ENCODE measurements at places on chromosomes 16 and 17.

DNA sequence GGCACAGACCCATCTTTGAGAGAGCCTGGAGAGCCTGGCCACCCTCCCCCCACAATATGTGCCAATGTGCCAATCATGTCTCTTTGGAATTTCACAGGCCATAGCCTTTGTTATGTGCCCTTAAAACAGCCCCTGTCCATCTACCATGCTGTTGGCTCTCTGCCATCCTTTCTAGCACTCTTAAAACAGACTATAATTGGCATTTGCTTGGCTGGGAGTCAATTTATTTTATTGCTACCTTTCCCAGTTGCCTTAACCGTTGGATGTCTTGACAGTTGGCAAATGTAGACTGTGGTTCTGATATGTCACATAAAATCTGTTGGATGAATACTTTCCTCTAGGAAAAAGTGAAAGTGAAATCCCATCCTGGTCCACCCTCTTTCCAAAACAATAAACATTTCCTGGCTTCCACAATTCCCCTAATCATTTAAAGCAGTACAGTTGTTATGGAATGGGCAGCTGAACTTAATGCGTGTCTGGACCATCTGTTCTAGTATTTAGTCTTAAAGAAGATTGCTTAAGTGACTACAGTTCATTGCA lies 394.0 kb downstream of the KCNJ2 start:
- no peak for DNase-seq

DNA sequence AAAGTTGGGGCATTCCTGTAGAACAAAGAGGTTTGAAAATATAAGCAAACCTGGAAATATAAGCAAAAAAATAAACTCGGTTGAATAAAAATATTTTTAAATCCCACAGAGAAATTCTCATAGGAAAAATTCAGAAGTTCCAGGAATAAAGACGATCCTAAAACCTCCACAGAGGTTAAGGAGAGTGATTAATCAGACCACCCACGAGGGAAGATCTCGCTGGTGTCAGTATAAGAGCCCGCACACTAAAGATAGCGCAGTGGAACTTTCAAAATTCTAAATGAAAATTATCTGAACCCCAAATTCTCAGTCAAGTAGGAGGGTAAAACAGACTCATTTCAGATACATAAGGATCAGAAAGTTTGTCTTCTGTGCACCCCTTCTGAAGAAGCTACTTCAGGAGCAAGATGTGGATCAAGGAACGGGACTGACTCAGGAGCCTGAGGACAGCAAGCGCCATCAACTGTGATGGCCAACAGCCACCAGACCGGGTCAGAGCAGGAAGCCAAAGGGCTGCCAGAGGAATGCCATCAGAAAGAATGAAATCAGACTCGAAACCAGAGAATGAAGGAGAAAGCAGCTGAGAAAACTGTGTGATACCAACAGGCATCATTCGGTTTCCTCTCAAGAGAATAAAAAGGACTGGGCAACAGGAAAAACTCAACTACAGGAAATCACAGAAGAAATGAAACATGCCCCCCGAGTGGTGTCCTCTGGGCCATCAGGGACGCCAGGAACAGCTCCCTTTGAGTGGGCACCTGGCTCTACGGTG lies 66.9 kb downstream of the CYTH1 start:
- DNase-seq = no peak

- DNase-seq = no peak
Measured at GRCh38 chr17:4258867-4259266, 4.9 kb downstream of the ANKFY1 start.

DNA sequence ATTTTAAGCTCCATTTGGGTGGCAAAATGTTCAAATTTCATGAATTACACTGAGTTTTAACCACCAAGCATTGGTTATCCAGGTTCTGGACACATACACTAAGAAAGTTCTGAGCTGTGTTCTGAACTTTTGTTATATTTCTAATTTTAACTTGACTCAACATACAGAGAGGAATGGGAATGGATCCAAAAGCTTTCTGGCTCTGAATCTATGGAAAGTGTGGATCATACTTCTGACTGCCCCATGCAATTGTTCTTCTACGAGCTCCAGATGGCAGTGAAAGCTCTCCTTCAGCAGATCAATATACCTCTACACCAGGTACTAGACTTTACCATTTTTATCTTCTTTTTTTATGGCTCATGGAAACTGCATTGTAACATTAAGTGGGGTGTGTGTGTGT lies 113.0 kb upstream of the NOG start:
- no peak for DNase-seq

GRCh38 chr16:84732674-84733352 lies 33.0 kb downstream of the USP10 start:
- DNase-seq = no peak

GRCh38 chr17:66392783-66393437 lies 90.5 kb downstream of the PRKCA start:
- DNase-seq = no peak

- DNase-seq = no peak
Measured at GRCh38 chr16:507996-508395, 19.5 kb upstream of the CAPN15 start.

GRCh38 chr16:68296291-68296690 lies 14.5 kb downstream of the SLC7A6OS start:
- DNase-seq = no peak

DNA sequence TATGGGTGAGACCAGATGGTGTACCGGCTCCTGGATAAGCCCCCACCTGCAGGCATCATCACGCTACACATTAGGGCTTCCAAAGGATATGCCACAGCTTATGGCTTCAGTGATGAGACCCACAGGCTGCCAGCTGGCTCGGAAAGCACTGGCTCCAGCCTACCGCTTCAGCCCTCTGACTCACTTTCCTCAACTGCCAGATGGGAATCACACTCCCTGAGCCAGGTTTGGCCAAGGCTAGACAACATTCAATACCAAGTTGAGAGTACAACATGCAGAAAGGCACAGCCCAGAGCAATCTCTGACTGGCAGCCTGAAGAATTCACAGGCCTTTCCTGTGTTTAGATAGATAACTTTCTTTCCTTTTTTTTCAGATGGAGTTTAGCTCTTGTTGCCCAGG lies 10.3 kb downstream of the CENPV start:
- peak; percentile 61 for DNase-seq

GRCh38 chr17:917941-918740 lies 61.4 kb downstream of the NXN start:
- peak; percentile 38 for DNase-seq

- no peak for DNase-seq
Measured at GRCh38 chr16:29114574-29114973, 129.7 kb downstream of the LAT start.

- no peak for DNase-seq
Measured at GRCh38 chr17:28474111-28474531, 677 bp downstream of the SLC13A2 start.

- DNase-seq = no peak
Measured at GRCh38 chr17:11940904-11941303, 56.4 kb downstream of the ZNF18 start.

- DNase-seq = no peak
Measured at GRCh38 chr16:57533431-57534336, 2.7 kb downstream of the CCDC102A start.

GRCh38 chr16:28975158-28975599 lies 601 bp downstream of the SPNS1 start:
- DNase-seq = no peak

- peak; percentile 43 for DNase-seq
Measured at GRCh38 chr17:47288531-47289116, 35.0 kb downstream of the ITGB3 start.

DNA sequence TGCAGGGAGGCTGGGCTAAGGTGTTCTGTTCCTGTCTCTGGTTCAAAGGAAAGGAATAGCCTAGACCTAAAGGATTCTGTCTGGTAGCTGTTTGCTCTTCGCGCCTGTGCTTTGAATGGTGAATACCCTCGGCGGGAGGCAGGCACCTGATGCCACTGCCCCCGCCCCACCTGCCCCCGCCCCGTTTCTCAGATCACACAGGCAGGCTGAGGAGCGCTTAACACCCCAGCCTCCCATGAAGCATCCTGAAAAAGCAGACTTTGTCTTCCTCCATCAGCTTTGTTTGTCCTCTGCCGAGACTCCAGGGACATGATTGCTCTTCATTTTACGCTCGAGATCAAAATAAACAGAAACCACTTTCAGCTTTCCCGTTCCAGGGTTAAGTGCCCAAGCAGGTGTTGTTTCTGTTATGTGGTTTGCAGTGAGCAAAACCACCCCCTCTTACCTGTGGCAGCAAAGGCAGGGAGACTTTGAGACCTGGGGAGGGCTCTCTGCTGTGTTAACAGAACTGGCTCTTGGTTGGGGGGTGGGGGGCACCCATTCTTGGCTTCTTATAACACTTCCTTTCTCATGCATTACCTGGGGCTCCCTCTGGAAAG lies 452.1 kb downstream of the WWOX start:
- no peak for DNase-seq

- DNase-seq = peak; percentile 96
Measured at GRCh38 chr17:8186787-8187516, 3.0 kb downstream of the BORCS6 start.

- DNase-seq = peak; percentile 40
Measured at GRCh38 chr16:31386157-31386984, 6.8 kb upstream of the ITGAD start.

DNA sequence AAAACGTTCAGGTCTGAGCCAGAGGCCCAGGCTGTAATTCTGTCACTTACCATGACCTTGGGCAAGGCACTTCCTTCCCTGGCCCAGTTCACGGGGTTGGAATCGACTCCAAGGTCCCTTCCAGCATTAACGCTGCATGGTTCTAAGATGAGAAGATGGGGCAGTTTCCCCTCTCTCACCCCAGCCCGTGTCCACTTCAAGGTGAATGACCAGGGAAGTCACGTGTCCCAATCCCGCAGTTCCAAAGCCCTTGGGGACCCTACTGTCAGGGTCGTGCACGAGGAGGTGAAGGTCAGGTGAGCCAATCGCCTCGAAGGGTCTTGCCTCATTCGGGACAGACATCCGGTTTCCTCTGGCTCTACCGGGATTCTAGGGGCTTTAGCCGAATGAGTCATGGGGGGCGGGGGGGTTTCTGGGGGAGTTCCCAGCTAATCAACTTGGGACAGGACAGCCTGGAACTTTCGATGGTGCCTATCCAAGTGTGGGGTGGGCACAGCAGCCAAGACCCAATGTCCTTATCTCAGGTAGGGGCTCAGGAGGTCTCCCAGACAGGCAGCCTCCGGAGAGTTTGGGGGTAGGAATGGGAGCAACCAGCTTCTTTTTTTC lies 762 bp upstream of the CSF3 start:
- peak; percentile 31 for DNase-seq

DNA sequence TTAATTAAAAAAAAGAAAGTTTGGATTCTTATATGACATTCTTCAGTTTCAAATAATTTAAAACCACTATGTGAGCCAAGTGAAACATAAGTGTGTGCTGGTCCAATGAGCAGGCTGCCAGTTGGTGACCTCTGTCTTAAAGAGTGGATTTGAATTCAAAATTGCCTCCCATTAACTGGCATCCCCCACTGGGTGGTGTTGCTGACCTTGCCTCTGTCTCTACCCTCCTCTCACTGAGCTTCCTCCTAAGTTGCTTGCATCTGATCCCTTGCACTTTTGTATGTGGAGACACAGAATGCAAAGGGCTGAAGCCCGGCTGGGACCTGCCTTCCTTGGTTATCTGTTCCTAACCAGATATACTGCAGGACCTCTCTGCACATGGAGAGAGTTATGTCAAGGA lies 160.6 kb downstream of the CYLD start:
- no peak for DNase-seq

- DNase-seq = no peak
Measured at GRCh38 chr17:9509236-9509816, 66.3 kb downstream of the STX8 start.

GRCh38 chr17:28573040-28573380 lies 1.7 kb upstream of the PIGS start:
- DNase-seq = no peak

Data from EH (cell line).